ENCODE measurements at places on chromosomes 11 and 22. TPM values are rescaled to one million over a fixed set of nuclear protein-coding genes. Genes with fewer than 3 reads are reported as not detected.

RFPL2 gene
- total RNA-seq: 0.52 TPM

ZDHHC5 gene
- 95.3 TPM for total RNA-seq

F2 gene
- not detected for total RNA-seq

DNAJB13 gene
- 1.1 TPM for total RNA-seq

P4HA3 gene
- not detected for total RNA-seq

- no peak overlapping the region for H3K4me3 ChIP-seq
- DNase-seq: no peak
- no peaks in the 10 kb centered on the region for H3K4me1 ChIP-seq
- H3K27me3 ChIP-seq: peaks cover 13% of the 10 kb centered on the region
- H3K36me3 ChIP-seq: no peaks in the 10 kb centered on the region
- H3K27ac ChIP-seq: no peak overlapping the region
Observed at GRCh38 chr22:32911503-32911902, 110.0 kb downstream of the TIMP3 start.

DNA sequence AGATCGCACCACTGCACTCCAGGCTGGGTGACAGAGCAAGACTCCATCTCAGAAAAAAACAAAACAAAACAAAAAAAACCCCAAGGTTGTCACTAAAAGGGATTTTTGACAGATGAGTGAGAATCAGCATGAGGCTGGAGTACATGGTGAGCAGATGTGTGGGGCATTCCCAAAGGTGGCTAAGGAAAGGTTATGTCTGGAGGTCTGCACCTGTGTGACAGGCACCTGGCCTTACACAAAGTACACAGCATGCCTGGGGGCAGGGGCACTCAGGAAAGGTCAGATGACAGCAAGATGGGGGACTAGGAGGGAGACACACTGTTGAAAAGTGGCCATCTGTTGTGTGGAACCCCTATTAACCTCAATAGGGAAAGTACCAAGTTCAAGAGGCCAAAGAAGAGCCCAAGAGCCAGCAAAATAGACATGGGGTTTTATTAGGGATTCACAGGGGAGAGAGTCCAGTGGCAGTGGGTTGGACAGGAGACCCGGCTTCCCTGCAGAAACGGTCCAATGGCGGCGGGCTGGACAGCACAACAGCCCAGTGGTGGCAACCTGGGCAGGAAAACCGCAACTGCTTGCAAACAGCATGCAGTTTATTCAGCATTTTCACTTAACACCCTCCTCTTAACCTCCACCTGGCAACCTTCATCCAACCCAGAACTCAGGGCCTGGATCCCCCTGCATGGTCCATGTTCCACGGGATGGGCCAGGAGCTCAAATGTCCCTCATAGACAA is 101.1 kb downstream of the MICAL2 start:
- H3K36me3 ChIP-seq: peaks cover 36% of the 10 kb centered on the region
- DNase-seq: no peak
- H3K27me3 ChIP-seq: no peaks in the 10 kb centered on the region
- no peak overlapping the region for H3K4me3 ChIP-seq

DNA sequence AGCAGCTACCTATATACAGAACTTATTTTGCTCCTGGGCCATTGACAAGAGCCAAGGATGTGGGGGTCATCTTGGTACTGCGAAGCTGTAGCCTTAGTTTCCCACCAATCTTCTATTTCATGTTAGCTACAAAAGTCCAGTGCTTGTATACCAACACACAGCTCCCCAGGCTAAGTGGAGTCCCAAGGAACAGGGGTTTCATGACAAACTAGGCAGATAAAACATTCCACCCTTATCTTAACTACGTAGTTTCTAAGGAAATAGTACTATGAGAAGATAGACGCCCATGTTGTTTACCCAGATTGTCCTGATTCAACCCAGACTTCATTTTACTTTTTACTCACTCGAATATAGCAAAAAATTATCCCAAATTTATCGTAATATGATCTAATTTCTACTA is 218.5 kb downstream of the DYNC2H1 start:
- DNase-seq: no peak
- no peaks in the 10 kb centered on the region for H3K36me3 ChIP-seq
- H3K4me1 ChIP-seq: peaks cover 6% of the 10 kb centered on the region
- no peak overlapping the region for H3K4me3 ChIP-seq
- H3K27ac ChIP-seq: no peak overlapping the region
- no peaks in the 10 kb centered on the region for H3K27me3 ChIP-seq

DNA sequence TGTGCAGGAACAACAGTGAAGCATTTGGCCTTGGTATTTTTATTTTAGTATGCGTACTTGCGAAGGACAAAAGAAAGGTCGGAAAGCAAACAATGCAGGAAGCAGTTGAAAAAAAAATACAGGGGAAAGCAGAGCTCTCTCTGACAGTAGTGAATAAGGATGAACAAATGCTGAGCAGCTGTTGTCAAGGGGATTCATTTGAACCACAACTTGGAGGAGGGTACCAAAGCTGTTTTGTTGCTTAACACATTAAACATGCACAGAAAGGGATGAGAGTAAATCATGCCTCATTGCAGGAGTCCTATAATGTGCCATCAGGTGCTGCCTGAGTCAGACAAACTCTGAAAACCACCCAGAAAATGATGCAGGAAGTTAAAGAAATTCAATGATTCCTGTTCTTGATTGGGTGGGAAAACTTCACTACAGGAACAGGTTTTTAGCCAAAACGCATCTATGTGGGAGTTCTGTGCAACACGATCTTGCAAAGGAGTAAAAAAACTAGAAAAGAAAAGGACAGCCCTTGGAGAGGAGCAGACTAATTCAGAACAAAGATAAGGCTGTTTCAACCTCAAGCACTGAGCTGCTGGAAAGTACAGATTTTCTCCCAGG is 2113.5 kb downstream of the LRRC4C start:
- H3K27ac ChIP-seq: no peak overlapping the region
- H3K36me3 ChIP-seq: no peaks in the 10 kb centered on the region
- no peak for DNase-seq
- H3K4me1 ChIP-seq: no peaks in the 10 kb centered on the region
- H3K27me3 ChIP-seq: no peaks in the 10 kb centered on the region

GRCh38 chr22:26310616-26311015 is 118.4 kb upstream of the ASPHD2 start:
- no peaks in the 10 kb centered on the region for H3K4me1 ChIP-seq
- H3K27ac ChIP-seq: no peak overlapping the region
- peaks cover 95% of the 10 kb centered on the region for H3K27me3 ChIP-seq
- H3K4me3 ChIP-seq: no peak overlapping the region
- DNase-seq: no peak

DNA sequence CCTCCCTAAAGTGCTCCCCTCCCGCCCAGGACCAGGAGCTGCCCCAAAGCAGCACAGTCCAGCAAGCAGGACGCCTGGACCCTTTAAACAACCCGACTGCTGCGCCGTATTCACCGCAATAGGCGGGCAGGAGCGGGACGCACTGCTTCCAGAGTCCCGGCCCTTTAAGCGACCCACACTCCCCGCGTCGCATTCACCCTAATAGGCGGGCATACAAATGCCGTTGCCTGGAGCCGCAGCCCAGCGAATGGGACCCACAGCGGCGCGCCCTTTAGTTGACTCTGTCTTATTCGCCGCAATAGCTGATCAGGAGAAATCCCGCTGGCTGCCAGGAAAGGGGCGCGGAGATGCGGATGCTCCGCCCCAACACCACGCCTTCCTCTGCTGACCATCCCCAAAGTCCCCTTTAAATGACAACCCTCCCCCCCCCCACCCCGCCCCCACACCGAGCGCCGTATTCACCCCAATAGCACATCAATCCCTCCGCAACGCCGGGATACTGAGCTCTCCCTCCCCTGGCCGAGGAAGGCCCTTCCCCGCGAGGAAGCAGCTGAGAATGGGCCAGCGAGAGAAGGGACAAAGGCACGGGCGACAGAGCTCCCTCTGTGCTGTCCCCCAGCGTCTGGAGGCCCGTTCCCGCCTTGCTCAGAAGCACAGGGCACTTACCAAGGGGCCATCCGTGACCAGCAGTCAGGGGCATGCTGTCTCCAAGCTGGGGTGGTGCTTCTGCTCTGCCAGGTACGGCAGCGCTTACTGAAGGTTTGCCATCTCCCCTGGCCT is 4.7 kb downstream of the OSBPL5 start:
- H3K4me1 ChIP-seq: peaks cover 8% of the 10 kb centered on the region
- H3K27ac ChIP-seq: no peak overlapping the region
- H3K36me3 ChIP-seq: peaks cover 11% of the 10 kb centered on the region
- peaks cover 51% of the 10 kb centered on the region for H3K27me3 ChIP-seq
- H3K4me3 ChIP-seq: peak overlapping the region; percentile 27
- peak; percentile 61 for DNase-seq

DNA sequence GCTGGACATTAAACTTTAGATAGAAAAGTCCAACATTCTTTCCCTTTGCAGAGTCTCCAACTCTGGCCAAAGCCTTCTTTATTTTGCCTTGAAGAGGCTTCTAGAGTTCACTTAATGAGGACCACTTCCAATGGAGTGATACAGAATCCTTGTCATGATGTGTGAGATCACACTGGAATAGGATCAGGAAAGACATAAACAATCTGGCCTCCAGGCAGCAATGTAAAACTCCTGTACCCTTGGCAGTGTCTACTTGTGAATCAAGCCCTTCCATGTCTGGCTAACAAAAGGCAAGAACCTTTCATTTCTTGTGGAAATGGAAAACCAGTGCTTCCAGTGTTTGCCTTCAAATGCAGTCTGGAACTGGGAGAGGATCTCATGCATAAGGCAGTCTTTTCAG is 56.5 kb upstream of the FIBIN start:
- H3K4me3 ChIP-seq: no peak overlapping the region
- H3K27me3 ChIP-seq: no peaks in the 10 kb centered on the region
- no peak overlapping the region for H3K27ac ChIP-seq
- no peaks in the 10 kb centered on the region for H3K4me1 ChIP-seq
- no peak for DNase-seq

DNA sequence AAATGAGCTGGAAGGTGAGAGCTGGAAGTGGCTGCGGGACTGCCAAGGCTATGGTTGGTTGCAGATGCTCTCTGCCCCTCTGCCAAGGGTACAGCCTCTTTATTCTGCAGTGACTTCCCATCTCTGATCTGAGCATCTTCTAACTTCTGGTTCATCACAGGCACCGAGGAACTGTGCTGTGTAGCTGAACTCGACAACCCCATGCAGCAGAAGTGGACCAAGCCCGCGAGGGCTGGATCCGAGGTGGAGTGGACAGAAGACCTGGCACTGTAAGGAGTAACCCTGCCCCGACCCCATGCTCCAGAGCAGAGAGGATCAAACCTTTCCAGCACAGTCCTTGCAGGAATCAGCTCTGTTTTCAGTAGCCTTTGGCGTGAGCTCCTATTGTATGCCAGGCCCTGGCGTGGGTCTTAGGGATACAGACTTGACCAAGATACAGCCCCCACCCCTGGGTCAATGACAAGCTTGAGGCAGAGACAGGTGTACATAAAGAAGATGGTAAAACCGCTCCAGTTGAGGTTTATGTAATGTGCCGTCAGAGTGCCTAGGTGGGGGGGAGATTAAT is 4.3 kb downstream of the C2CD2L start:
- H3K4me1 ChIP-seq: peaks cover 13% of the 10 kb centered on the region
- H3K27me3 ChIP-seq: no peaks in the 10 kb centered on the region
- peaks cover 32% of the 10 kb centered on the region for H3K36me3 ChIP-seq
- no peak overlapping the region for H3K4me3 ChIP-seq
- no peak overlapping the region for H3K27ac ChIP-seq

DNA sequence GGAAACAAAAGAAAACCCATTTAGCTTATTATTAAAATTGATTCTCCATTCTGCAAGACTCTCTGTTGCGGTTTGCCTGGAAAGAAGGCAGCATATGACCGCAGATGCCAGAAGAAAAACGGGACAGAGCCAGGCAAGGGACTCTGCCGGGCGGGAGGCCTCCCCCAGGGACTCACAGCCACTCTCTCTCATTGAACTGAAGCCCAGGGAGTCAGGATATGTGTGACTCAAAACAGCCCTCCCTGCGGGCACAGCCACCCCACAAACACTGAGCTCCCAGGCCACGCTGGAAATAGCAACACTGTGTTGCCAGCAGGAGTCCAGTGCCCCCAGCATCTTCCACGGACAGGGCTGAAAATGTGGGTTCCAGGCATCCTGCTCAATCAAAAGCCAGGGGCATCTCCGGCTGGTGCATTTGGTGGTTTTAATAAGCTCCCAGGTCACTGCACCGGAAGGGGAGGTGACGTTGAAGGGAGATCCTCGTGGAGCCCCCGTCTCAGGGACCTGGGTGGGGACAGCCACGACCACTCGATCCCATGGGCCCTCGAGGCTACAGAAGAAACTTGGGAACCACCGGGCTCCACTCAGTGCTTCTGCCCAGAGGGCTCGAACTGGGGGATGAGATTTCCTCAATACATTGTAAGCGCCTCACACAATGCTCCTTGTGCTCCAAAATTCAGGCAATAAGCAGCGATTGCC is 624.5 kb downstream of the TBC1D22A start:
- peaks cover 54% of the 10 kb centered on the region for H3K27me3 ChIP-seq
- no peaks in the 10 kb centered on the region for H3K4me1 ChIP-seq
- no peak overlapping the region for H3K4me3 ChIP-seq
- DNase-seq: no peak
- no peak overlapping the region for H3K27ac ChIP-seq
